NB4 (cell line): ENCODE measurements at places on chromosomes 6 and 20.

DNA sequence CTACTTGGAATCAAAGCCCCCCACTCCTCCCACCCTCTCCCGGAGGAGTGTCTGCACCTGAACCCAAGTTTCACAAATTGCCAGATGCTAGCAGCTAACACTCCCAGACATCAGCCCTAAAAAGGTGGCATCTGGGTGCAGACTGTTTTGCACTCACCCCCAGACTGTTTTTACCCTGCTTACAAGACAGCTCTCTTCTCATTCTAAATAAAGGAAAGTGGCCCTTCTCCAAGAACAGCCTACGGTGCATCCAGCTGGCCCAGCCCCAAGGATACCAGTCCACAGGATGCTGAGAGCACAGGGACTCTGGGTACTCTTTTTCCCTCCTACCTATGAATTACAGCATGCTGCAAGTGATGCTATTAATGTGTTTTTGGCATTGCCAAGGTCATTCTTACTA lies 842.0 kb upstream of the FLRT3 start:
- no peak for DNase-seq

DNA sequence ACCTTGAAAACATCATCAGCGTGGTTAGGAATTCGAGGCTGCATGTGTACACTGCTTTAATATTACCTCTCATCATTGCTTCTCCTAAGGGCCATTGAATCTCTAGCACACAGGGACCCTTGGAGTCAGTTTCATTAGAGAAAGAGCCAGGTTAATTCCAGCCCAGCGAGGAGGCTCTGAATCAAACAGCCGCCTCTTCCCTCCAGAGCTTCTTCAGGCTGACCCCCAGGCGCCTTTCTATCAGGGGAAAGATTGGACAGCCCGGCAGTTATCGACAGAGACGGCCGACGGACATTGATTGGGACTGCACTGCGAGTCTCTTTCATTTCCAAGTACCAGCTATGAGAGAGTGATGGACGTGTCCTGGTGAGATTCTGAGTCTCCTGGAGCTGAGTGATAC lies 159.2 kb downstream of the ANKRD60 start:
- DNase-seq = no peak

DNA sequence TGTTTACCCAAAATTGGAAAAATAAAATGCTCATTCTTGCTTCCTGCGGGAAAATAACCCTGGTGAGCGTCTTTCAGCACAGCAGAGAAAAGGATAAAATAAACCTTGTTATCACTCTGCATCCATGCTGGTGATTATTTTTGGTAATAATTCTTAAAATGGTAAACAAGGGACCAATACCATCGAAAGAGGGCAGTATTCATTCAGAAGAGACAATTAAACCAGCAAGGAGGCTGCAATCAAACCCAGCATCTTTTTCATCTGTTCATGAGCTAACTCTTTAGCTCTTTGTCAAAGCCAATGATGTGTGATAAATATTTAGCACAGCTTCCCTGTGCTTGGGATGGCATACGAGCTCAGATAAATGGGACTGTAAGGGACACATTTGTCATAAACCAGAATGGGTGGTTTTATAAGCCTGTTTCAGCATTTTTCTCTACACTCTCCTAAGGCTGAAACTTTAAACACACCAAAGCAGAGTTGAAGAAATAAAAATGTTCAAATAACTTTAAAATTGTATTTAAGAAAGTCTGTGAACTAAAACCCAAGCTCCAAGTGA lies 34.4 kb downstream of the CDH26 start:
- peak; percentile 79 for DNase-seq

DNA sequence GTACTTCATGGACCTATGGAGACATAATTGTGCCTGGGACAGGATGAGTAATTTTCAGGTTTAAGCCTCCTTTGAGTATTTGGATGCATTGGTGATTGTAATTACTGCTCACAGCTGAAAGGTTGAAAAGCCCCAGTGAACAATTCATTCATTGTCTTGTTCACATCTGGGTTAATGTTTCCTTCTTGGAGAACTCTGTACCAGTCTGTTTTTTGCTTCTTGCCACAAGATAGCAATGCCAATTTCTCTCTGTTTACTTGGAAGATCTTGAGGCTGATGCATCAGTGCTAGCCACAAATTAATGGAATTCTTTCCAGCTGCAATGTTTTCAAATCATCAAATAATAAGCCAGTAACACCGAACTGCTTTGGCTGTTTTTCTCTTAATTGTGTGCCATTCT lies 207.8 kb downstream of the BMP2 start:
- DNase-seq = no peak

- DNase-seq = peak; percentile 51
Observed at GRCh38 chr20:884983-885952, 30.9 kb downstream of the ANGPT4 start.

GRCh38 chr6:116036075-116036773 lies 24.5 kb downstream of the FRK start:
- no peak for DNase-seq

DNA sequence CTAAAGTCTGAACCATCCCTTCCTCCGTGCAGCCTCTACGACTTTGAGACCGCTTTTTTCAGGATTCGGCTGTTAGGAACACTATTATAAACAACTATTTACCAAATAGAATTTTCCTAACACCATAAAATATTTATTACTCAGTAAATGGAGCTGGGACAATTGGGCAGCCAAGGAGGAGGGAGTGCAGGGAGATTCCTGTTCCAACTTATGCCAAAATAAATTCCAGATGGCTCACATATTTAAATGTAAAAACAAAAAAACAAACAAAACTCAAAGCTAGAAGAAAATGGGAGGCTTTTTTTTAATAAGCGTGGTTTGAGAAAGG lies 48.1 kb downstream of the TCP11 start:
- no peak for DNase-seq

DNA sequence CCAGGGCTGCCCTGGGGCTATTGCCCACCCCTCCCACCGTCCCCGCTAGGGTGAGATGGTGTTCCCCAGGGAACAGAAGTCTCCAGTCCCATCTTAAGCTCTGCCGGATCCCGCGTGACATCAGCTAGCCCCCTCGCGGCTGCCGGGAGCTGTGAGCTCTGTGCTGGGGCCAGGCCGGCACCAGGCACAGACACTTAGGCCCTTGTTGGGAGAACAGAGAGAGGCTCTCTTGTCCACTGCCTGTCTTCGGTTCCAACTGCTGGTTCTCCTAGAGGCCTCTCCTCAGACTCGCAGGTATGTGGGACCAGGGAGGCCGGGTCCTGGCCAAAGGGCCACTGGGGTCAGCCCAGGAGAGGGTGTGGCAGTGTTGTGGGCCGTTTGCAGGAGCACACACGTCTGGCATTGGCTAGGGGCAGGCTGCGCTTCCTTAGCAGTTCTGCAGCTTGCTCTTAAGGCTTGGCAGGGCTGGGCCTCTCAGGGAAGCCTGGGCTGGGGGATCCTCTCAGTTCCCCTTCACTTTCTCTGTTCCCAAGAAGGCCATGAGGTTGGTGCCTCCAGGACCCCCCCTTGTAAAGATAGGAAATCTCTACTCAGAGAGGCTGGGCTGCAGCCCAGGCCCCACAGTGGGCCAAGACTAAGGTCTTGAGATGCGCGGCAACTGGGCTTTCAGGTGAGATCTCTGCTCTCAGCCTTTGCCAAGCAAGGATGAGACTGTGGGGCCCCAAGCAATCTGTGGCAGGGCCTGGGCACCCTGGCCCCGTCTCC lies 6.3 kb downstream of the SGK2 start:
- DNase-seq = no peak

DNA sequence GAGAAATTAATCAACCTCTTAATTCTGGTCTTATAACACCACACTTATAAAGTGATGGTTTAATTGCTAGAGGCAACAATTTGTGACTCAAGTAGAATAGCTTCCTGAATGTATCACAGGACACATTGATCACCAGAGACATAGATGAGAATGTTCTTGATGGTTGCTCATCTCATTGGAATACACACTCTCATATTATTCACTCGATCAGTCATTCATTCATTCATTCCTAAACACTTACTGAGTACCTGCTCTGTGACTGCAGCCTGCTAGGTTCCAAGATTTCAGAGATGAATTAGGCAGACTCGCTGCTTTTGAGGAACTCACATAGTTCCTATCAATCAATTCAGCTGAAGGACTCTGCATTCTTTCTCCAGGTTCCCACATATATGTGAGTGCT lies 365.1 kb upstream of the SOX4 start:
- DNase-seq = no peak

GRCh38 chr6:63859528-63859927 lies 223.9 kb downstream of the PHF3 start:
- DNase-seq = no peak

DNA sequence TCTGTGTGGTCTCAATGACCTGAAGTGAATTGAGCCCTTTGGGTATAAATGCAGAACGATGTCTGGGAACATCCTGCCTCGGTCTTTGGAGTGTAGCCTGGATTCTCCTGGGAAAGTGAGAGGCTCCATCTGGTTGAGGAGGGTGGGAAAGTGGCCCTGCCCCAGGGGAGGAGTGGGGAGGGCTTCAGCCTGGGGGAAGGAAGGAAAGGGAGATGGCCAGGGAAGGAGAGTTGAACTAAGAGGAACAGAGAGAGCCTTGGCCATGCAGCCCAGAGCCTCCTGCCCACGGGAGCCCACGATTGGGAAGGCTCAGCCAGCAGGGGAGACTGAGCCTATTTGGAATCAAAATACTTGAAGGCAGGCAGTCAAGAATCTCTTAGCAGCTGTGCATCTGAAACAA lies 2.3 kb upstream of the EPB41L1 start:
- DNase-seq = no peak
